ENCODE measurements at places on chromosomes 2 and 18.

DNA sequence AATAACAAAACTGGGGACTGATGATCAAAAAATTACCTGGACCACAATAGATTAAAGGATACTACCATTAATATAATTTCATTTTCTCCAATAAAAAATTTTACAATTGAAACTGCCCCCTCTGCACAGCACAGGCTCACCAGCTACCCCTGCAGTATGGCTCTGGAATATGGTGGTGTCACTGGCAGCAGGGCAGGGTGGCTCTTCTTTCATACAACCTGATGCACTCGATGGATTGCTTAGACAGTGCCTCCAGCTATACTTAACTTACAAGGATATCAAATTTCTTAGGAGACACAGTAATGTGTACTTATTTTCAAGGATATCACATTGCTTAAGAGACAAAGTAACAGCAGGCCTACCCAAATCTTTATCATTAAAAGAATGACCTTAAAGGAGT is 124.0 kb downstream of the PRELID3A start:
- no peak for DNase-seq

- DNase-seq = no peak
Observed at GRCh38 chr2:223055140-223055539, 3.1 kb downstream of the KCNE4 start.

- DNase-seq = no peak
Observed at GRCh38 chr2:9031246-9031645, 27.8 kb upstream of the MBOAT2 start.

- no peak for DNase-seq
Observed at GRCh38 chr2:172639823-172640222, 83.9 kb downstream of the PDK1 start.

GRCh38 chr18:28030458-28030857 is 146.5 kb downstream of the CDH2 start:
- DNase-seq = no peak

DNA sequence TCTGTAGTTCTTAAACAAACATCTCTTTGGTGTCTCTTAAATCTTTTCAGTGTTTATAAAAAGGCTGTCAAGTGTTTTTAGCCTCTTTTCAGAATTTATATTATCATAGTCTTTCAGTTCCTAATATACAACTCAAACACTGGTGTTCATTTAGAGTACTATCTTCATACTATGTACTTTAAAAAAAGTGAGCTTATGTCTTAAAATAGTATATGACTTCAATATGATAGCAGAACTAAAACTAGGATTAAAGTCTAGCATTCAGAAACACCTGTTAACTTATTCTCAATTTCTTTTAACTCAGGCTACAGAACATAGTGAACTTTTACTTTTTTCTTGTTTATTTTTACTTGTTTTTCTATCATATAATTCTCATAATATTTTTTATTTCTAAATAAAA is 14.7 kb upstream of the IKZF2 start:
- no peak for DNase-seq

GRCh38 chr2:16271231-16271896 is 331.0 kb downstream of the MYCN start:
- DNase-seq = no peak

DNA sequence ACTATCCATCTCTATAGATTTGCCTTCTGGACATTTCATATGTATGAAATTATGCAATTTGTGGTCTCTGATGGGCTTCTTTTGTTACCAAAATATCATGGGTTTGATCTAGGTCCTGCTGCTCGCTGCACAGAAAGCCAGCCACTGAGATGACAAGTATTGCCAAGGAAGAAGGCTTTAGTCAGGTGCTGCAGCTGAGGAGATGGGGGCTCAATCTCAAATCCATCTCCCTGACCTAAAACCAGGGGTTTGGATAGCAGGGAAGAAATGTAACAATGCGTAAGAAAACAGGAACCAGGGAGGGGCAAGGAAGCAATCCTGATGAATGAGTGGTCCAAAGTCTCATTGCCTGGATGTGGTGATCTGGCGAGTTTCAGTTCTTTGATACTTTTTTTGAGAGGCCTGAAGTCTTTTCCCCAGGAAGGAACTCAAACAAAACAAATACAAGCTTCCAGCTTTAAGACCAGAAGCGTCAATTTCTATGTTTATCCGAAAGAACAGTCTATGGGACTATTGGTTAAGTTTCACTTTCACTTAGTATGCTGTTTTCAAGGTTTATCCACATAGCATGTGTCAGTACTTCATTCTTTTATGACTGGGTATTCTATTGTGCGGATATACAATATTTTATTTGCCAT is 3.4 kb upstream of the CKAP2L start:
- no peak for DNase-seq

GRCh38 chr18:24785019-24785418 is 324.6 kb downstream of the HRH4 start:
- no peak for DNase-seq

- DNase-seq = no peak
Observed at GRCh38 chr2:134080386-134081089, 173.3 kb upstream of the MGAT5 start.

DNA sequence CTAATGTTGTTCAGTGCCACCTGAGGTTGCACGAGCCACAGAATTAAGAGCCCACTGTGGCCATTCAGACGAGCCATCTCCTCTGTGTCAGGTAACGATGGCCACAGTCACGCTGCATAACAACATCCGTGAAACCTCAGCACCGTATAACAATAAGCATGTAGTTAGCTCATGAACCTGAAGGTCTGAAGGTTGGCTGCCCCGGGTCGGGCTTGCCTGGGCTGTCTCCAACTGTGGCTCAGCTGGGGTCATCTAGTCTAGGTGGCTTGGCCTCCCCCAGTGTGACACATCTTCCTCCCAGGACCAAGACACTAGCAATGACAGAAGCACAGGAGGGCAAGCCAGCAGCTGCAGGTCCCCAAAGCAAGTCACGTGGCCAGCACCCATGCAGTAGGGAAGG is 258.0 kb downstream of the GLI2 start:
- no peak for DNase-seq

GRCh38 chr2:121534007-121534406 is 3.3 kb downstream of the RNU4ATAC start:
- DNase-seq = no peak

DNA sequence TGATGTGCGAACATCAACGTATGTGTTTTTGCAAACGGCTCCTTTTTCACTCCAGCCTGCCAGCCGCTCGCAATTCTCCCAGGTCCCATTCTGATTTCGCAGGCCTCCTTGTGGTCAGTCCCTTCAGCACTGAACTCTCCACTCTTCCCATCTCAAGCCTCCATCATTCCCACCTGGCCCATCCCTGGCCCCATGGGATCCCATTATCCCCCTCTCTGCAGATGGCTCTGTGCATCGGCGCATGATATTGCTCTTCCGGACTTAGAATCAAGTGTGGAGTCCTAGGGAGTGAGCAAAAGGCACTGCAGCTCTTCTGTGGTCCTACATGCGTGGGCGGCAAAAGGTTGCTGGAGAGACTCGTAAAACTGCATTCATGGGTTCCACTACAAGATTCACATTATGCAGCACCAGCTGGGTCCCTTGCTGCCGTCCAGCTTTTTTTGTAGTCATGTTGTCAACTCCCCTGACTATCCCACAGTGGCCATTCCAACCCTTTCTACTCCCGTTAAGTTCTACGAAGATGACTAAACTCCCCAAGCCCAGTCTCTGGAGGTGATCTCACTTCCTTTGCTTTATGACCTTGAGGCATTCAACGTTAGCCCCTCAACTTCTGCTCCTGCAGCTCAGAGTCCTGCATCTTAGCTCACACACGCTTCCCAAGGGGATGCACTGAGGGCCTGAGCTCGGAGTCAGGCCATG is 125.3 kb upstream of the NRP2 start:
- DNase-seq = no peak

GRCh38 chr18:79905993-79906392 is 45.5 kb downstream of the SLC66A2 start:
- DNase-seq = no peak

DNA sequence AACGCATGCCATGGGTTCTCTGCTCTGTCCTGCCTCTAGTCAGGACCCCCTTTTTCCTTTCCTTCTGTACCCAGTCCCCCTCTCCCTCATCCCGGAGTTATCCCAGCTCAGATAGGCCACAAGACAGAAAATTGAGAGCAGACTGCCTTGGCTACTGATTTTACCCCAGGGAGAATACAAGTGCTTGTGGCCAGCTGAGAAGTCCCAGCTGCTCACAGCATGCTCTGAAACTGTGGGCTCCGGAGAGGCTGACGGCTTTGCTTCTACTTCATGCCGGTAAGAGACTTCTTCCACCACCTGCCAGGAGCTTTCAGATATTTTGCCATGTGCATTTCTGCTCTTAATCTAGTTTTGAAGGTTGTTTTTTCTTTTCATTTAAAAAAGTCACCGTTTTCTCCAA is 20.0 kb upstream of the SIX2 start:
- DNase-seq = no peak

DNA sequence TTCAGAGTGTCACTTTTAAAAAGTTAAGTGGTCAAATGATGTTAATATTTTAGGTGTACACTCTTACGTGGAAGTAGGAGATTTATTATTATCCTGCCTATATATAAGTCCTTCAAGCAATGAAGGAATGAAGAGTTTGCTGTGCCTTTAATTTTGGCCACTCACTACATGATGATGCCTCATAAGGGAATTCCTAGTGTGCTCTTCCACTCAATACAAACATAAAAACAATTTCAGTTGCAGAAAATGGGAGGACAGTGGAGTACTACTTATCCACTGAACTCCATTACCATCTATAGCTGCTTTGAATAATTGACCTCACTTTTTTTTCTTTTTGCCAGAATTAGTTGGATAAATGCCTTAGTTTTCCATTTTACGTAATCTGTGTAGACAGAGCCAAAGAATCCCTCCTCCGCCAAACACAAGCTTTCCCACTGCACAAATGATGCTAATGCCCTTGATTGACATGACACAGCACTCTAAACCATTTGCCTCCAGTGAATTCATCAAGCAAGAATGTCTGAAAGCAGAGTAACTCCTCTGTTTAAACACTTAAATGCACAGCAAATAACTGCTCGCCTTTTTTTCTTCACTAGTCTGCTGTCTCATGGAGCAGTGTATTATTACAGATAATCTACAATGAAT is 751.1 kb upstream of the FANCL start:
- DNase-seq = no peak

- DNase-seq = no peak
Observed at GRCh38 chr2:160440888-160441287, 52.7 kb downstream of the RBMS1 start.

- no peak for DNase-seq
Observed at GRCh38 chr2:32064021-32064601, 755 bp downstream of the SPAST start.

DNA sequence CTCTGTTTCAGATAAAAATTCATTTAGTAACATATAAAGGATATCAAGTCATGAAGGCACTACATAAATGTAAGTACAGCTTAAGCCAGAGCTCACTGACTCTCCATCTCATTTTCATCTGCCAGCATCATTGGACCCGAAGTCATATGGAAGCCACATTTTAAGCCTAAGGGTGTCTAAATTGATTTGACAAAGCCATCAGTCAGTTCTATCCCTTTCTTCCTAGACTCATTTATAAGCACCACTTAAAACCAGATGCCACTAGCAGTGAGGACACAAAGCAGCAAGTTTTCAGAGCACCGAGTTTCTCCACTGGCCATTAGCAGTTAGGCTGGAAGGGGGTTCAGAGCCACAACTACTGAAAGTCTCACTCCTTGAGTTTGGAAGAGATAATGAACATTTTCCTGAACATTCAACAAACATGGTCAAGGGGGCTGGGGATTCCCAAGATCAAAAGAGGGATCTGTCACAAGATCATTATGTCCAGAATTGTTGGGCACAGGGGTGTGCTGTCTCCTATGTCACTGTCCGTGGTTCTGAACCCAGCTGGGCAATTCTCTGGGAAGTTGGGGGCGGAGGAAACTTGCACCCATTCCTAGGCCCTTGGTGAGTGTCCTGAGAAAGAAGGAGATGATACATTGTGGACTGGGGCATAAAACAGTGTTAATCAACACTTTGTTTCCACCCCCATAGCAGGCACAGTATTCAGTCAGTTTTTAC is 158.5 kb upstream of the LMAN1 start:
- DNase-seq = no peak

DNA sequence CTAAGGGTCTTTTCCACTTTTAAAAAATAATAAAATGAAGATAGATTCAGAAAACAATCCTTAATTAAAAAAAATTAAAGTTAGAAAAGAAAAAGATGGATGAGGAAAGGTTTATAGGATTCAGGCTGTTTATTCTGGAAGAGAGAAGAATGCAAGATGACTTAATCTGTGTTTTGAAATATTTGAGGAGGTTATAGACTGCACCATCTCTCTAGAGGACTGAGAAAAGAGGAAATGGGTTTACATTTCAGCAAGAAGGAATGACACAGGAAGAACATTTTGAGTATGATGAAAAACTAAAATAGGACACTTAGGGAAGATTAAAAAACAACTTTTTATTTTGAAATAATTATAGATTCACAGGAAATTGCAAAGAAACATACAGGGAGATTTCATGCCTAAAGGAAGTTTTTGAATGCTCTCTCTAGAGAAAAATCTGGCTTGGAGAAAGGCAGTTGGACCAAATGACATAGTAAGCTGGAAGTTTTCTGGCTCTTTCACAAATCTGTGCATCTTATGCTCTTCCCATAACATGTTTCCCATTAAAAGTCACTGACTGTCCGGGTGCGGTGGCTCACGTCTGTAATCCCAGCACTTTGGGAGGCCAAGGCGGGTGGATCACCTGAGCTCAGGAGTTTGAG is 75.0 kb downstream of the CERS6 start:
- no peak for DNase-seq

- no peak for DNase-seq
Observed at GRCh38 chr2:60884800-60885199, 3.4 kb downstream of the REL start.

DNA sequence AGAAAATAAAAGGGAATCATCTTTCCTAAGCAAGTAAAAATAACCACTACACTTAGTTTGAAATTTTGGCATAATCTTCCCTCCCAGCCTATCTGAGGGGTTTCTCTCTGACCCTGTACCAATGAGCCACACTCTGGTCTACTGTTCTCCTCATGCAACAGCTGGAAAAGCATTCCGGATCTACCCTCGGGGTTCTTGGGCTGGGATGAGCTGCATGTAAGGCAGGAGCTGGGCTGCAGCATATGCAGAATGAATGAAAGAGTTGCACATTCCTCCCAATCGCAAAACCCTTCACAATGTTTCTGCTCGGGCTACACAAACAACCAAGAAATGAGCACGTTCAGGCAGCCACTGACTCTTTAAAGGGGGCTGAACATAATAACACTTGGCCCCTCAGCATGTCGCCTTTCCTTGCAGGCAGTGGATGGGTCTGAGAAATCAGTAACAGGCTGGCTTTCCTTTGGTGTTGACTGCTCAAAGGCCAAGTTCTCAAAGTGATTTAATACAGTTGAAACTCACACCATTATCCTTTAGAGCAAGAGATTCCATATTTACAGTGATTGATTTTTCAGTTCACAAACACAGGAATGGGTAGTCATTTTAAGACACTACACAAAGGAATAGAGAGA is 180.4 kb upstream of the ZFP36L2 start:
- DNase-seq = no peak

Data from activated T-helper 1 cell treated with anti-CD3 and anti-CD28 coated beads, Interleukin-2, amount 50 U/mL, for 16 hours (primary cell).